ENCODE measurements at places on chromosomes 7 and 10.
A peak's percentile ranks its signal among the peaks of the same experiment; 100 is the strongest.

GRCh38 chr7:150317748-150318444, 5.3 kb upstream of the LRRC61 start:
- no peak for DNase-seq

DNA sequence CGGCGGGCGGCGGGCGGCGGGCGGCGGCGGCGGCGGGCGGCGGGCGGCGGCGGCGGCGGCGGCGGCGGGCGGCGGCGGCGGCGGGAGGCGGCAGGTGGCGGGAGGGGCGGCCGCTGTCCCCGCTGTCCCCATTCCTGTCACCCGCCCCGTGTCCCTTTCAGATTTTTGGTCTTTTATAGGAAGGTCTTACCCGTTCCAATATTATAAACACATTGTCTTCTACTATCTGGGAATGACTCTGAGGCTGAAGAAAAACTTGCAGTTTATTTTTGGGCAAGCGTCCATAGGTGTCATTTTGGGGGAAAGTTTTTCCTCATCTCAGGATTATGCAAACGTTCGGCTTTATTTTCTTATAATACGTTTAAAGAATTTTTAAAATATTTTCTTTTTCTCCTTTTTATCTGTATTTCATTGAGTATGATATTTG, 578 bp downstream of the ZNF713 start:
- DNase-seq = no peak

GRCh38 chr10:30417301-30417700, 16.7 kb upstream of the MAP3K8 start:
- no peak for DNase-seq

GRCh38 chr10:2117641-2118040, 380.3 kb upstream of the ADARB2 start:
- DNase-seq = no peak

DNA sequence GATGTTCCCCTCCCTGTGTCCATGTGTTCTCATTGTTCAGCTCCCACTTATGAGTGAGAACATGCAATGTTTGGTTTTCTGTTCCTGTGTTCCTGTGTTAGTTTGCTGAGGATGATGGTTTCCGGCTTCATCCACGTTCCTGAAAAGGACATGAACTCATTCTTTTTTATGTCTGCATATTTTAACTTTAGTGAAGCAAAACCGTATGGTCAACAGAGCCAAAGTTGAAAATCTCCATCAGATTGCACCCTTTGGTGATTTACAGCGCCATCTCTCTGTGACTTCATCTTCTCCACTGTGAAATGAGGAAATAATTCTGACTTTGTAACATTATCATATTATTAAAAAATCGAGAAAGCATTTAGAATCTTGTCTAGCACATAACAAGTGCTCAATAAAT, 132.3 kb upstream of the PLXDC2 start:
- no peak for DNase-seq

GRCh38 chr10:94115725-94116124, 122.0 kb downstream of the PLCE1 start:
- DNase-seq = no peak

DNA sequence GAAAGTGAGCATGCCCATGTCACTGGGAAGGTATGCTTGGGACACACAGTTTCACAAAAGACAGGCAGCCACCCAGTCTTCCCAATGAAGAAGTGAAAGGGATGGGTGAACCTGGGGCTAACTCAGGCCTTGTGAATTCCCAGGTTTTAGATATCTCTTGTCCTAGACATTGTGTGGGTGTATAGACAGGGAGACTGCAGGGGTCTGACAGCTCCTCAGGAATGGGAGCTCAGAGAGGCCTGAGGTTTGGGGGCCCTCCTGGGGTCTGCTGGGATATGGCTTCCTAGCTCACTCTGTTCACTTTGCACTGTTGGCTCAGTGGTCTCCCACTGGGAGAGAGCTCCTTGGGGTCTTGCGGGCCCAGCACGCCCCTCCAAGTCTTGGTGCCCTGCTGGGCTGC, 47.0 kb downstream of the WDFY4 start:
- DNase-seq = no peak

DNA sequence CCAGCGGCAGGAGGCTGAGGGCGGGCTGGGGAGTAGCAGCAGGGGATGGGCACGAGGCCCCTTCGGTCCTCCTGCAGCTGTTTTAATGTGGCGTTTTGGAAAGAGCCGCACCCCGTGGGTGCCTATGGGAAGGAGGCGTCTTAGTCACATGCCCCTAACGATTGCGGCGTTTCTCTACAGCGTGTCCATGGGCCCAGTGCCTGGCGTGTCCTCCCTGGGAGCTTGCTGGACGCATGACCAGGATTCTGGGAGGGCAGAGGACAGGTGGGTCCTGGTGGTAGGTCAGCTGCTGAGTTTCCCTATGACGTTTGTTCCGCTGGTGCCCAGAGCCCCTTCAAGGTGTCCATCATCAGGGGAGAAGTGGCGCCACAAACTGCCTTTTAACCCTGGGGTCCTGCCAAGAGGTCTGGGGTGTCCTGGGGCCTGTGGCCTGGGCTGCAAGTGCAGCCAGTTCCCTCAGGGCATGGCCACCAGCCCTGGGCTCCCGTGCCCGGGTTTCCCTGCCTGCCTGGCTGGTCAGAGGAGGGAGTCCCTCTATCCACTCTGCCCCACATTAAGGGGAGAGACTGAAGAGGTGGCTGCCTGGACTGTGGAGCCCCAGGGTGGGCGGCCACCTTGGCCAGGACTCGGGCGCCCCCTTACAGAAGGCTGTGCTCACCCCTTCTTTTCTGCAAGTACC, 48.7 kb downstream of the PWWP2B start:
- no peak for DNase-seq

DNA sequence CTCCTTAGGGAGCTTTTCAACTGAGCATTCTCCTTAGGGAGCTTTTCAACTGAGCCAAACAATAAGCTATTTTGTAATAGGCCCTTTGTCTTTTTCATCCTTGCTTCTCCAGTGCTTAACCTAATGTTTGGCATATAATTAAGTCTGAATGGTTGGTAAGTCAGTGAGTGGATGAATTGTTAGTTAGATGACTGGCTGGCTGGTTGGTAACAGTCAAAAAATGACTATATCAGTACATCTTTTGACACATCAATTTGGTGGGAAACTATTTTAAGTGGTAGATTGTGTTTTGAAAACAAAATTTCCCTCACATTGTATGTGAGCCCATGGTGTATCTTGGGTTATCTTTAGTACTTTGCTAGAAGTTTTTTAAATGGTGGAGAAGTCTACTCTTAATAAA, 16.4 kb downstream of the ING3 start:
- peak; percentile 24 for DNase-seq

DNA sequence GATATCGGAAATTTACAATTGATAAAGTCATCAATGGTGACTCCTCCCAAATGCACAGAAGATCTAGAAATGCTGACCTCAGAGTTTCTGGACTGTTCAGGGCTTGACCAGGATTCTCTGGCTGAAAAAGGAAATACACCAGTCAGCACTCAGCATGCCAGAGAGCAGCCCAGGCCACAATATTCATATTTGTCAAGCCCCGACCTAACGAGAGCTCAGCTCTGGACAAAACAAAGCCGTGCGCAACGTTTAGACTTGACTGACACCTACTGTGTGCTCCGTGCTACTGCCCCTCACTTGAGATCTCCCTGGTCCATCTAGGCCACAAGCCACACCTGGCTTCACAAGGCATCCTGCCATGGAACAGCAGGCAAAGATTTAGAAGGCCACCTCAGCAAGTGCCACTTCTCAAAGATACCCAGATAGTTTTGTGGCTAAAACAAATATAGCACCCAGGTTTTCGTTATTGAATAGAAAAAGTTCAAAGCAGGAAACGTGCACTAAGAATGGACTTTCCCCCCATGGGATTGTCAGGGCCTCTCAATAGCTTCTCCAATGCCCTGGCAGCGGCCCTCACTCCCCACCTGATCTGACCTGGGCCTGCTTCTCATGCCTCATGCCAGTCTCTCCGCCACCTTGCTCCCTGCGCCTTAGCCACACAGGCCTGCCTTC, 218.3 kb downstream of the FAM107B start:
- peak; percentile 25 for DNase-seq

- no peak for DNase-seq
Observed at GRCh38 chr10:112913255-112913654, 36.8 kb upstream of the TCF7L2 start.

DNA sequence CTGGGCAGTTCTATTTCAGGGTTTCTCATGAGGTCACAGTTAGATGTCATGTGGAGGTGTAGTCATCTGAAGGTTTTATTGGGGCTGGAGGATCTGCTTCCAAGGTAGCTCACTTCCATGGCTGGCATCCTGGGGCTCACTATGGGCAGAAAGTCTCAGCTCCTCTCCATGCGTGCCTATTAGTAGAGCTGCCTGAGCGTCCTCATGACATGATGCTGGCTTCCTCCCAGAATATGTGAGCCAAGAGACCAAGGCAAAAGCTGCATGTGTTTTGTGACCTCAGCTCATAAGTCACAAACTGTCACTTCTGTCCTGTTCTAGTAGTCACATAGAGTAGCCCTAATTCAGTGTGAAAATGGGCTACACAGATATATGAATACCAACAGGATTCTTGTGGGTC, 524.4 kb downstream of the SUGCT start:
- DNase-seq = no peak

GRCh38 chr10:34075254-34075926, 739.7 kb downstream of the PARD3 start:
- no peak for DNase-seq

DNA sequence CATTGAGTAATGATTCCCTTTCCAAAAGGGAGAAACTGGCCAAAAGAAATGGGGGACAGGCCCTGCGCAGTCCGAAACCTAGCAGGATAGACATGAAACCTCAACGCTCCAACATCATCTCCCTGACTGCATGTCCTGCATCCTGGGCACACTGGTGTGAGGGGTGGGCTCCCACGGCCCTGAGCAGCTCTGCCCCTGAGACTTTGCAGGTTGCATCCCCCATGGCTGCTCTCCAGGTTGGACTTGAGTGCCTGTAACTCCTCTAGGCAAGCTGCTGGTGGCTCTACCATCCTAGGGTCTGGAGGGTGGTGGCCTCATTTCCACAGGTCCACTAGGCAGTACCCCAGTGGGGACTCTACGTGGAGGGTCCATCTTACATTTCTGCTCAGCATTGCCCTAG, 16.3 kb upstream of the CRYGN start:
- DNase-seq = no peak

DNA sequence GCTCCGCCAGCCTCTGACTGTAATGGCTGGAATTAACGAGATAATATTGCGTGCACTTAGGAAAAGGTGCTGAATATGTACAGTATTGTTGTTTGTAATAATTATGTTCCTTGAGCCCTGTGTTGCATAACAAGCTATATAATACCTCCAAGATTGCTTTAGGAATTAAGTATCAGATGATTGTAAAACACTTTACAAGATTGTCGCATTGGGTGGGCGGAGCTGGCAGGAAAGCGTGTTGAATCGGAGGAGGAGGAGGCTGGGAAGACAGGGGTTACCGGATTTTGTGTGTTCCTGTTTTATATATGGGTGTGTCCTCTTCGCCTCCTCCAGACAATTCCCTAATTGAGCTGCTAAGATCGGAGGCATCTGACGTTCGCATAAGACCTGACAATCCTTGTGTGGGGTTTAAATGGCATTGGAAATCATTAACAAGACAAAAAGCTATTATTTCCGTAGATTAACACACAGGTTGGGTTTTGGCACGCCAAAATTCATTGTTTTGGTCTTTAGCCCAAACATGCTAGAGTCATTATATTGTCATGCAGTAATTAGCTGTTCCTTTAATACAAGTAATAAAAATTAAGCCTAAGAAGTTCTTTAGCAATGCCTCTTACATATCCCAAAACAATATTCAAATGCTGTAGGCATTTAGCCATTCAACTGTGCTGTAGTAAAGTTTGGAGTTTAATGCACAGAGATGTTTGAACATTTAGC, 192.9 kb upstream of the SH2B2 start:
- no peak for DNase-seq
